ENCODE measurements at places on chromosomes 11 and 22. TPM values are rescaled to one million over a fixed set of nuclear protein-coding genes. Genes with fewer than 3 reads are reported as not detected.

The CHCHD10 gene
- total RNA-seq: 38.8 TPM

- H3K27ac ChIP-seq: no peak overlapping the region
- peaks cover 5% of the 10 kb centered on the region for H3K27me3 ChIP-seq
- no peak for DNase-seq
- no peaks in the 10 kb centered on the region for H3K36me3 ChIP-seq
These were observed 12.9 kb downstream of the TRIM29 start for GRCh38 chr11:120125024-120125423.

DNA sequence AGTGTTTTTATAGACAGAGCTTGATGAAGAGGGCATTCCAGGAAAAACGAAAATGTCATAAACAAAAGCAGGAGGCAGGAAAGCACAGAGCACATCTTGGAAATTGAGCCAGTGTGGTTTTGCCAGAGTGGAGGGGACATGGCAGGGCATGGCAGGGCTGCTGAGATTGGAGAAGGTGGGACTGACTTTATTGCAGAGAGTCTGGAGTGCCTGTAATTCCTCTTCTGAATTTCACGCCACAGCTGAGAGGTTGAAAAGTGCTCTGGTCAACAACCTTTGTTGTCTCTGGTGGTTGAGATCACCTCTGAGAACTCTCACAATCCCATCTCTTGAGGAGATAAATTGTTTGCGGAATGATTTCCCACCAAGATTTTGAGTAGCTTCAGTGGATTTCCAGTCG lies 16.4 kb downstream of the SLC5A1 start:
- no peaks in the 10 kb centered on the region for H3K4me1 ChIP-seq
- peaks cover 22% of the 10 kb centered on the region for H3K27me3 ChIP-seq
- no peaks in the 10 kb centered on the region for H3K36me3 ChIP-seq
- H3K27ac ChIP-seq: no peak overlapping the region

DNA sequence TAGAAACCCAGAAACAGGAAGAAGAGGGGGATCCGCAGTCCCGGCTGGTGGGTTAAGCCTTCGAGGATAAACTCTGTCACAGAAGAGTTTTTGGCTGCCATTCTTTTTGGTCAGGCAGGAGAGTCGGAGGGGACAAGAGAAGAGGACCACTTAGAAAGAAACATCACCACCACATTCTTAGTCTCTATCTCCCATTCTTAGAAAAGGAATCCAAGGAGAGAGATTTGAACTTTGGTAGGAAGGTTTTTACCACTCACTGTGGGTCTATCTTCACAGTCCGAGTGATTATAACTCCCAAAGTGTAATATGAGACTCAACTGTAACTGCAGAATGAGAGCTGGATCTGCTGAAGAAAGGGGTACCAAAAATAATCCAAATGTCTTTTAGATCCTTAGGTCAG lies at the start of gene OR8B12:
OR8B12 (minus strand) TSS at position 101 of the 400 bp plus-strand sequence; CDS start at position 101, 0 bp downstream.
- H3K4me1 ChIP-seq: no peaks in the 10 kb centered on the region
- H3K36me3 ChIP-seq: no peaks in the 10 kb centered on the region
- DNase-seq: no peak
- H3K4me3 ChIP-seq: no peak within 1 kb of the TSS

The ACTN3 gene
- 0.16 TPM for total RNA-seq

DNA sequence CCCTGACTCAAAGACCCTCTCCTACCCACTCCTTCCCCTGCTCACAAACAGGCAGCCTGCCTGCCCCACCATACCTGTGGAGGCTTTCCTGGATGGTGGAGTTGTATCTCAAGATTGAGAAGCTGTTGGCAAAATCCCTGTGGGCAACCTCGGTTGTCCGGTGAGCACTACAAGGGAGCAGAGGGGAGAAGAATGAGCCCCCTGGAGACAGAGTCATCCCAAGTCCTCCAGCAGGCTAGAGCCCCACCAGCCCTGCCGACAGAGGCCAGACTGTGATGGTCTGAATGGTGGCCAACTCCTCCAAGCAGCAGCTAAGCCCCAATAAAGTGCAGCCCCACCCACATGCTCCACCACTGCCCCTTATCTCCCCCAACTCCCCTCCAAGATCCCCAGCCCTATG lies 17.5 kb downstream of the TMPRSS13 start:
- H3K27ac ChIP-seq: no peak overlapping the region
- H3K27me3 ChIP-seq: no peaks in the 10 kb centered on the region
- peaks cover 33% of the 10 kb centered on the region for H3K4me1 ChIP-seq

The TMEM191B gene
- total RNA-seq: 1.0 TPM

- no peaks in the 10 kb centered on the region for H3K4me1 ChIP-seq
- H3K4me3 ChIP-seq: no peak overlapping the region
- H3K36me3 ChIP-seq: no peaks in the 10 kb centered on the region
- H3K27me3 ChIP-seq: no peaks in the 10 kb centered on the region
These were observed 7.2 kb upstream of the CD81 start for GRCh38 chr11:2369896-2370295.

The VWCE gene
- 42.0 TPM for total RNA-seq

DNA sequence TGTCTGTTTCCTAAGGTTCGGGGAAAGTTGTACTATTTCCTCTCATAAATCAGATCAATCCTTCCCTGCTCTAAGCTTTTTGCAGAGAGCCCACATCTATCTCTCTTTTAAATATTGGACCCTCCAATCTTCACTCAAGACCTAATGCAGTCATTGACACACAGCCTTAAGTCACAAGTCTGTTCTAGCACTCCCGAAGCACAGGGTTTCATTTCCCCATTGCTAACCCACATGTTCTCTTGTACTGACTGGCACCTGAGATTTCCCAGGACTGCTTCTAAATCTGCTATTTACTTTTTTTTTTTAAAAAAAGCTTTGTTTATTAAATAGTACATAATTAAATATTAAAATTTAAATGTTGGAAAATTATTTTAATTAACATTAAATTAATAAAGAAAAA lies 674.7 kb downstream of the TBC1D22A start:
- no peaks in the 10 kb centered on the region for H3K27me3 ChIP-seq
- no peaks in the 10 kb centered on the region for H3K4me1 ChIP-seq
- DNase-seq: no peak
- H3K4me3 ChIP-seq: no peak overlapping the region

Data from neural crest cell (in vitro differentiated cells).